Memory B cell (primary cell): ENCODE measurements at places on chromosomes 6 and 20.

- H3K4me1 ChIP-seq: no peaks in the 10 kb centered on the region
- no peak overlapping the region for H3K4me3 ChIP-seq
- H3K27ac ChIP-seq: no peak overlapping the region
- no peak for DNase-seq
Observed at GRCh38 chr6:167558246-167559177, 233.6 kb downstream of the TTLL2 start.

DNA sequence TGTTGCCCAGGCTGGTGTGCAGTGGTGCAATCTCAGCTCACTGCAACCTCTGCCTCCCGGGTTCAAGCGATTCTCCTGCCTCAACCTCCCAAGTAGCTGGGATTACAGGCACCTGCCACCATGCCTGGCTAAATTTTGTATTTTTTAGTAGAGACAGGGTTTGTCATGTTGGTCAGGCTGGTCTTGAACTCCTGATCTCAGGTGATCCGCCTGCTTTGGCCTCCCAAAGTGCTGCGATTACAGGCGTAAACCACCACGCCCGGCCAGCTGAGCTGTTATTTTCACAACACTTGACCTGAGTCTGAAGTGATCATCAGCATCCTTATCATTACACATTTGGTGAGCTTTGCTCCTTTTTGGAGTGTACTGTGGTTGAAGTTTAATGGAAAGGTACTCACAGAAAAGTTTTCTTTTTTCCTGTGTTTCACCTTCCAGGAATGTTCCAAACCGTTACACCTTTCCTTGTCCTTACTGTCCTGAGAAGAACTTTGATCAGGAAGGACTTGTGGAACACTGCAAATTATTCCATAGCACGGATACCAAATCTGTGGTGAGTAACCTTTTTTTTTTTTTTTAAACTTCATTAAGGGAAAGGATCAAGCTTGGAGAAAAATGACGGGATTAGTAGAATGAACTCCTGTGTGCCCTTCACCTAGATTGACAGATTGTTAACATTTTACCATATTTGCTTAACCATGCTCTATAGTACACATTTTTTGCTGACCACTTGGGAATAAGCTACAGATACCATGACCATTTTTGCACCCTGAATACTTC is 9.7 kb downstream of the RNF114 start:
- H3K27me3 ChIP-seq: no peaks in the 10 kb centered on the region
- peaks cover 34% of the 10 kb centered on the region for H3K36me3 ChIP-seq
- H3K4me1 ChIP-seq: peaks cover 7% of the 10 kb centered on the region
- H3K4me3 ChIP-seq: no peak overlapping the region

DNA sequence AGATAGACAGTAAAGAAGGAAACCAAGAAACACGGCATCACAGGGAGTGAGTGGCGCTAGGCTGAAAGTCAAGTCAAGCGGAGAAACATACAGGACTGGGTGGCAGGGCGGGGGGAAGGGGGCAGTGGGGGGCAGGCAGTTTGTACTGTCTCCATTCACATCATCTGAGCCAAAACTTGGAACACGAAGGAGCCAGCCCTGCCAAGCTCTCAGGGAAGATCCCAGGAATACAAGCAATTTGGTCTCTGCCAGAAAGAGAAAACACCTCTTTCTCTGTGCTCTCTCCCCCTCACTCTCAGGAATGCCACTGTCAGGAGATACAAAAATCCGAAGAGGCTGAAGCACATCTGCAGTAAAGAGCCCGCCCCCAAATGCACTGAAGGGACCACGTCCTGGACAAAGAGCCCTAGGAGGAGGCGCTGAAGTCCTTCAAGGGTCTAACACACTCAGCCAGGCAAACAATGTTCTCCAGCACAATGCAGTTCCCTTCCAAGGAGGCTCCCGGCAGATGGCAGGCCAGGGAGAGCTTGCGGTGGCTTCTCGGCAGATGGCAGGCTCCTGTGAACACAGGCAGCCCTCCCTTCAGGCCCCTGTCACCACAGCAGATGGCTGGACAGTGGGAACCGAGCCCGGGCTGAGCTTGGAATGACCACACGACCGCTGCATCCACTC is 90.0 kb downstream of the ATP9A start:
- H3K4me1 ChIP-seq: no peaks in the 10 kb centered on the region
- H3K27me3 ChIP-seq: peaks cover 13% of the 10 kb centered on the region
- H3K36me3 ChIP-seq: no peaks in the 10 kb centered on the region
- no peak for DNase-seq

DNA sequence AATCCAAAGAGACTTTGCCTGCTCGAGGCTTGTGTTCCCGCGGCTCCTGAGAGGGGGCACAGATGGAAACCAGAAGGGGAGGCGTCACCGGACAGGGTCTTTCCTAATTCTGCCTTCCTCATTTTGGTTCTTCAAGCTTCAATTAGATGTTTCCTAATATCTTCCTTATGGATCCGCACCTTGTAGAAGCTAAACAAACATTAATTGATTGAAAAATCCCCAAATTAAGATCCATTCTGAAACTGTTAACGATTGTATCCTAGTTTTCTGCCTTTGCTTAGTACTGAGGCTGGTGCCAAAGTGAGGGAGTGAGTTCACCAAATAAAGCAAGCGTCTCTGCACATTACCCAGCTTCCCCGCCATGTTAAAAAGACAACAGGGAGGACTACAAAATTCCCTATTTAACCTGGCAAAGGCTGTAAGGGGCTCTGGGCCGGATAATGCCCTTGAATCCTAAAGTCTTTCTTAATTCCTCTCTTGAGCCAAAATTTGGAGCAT is 123.2 kb downstream of the GPX5 start:
- peaks cover 4% of the 10 kb centered on the region for H3K4me1 ChIP-seq
- H3K27ac ChIP-seq: no peak overlapping the region
- DNase-seq: no peak
- peak overlapping the region; percentile 65 for H3K4me3 ChIP-seq
- no peaks in the 10 kb centered on the region for H3K36me3 ChIP-seq

DNA sequence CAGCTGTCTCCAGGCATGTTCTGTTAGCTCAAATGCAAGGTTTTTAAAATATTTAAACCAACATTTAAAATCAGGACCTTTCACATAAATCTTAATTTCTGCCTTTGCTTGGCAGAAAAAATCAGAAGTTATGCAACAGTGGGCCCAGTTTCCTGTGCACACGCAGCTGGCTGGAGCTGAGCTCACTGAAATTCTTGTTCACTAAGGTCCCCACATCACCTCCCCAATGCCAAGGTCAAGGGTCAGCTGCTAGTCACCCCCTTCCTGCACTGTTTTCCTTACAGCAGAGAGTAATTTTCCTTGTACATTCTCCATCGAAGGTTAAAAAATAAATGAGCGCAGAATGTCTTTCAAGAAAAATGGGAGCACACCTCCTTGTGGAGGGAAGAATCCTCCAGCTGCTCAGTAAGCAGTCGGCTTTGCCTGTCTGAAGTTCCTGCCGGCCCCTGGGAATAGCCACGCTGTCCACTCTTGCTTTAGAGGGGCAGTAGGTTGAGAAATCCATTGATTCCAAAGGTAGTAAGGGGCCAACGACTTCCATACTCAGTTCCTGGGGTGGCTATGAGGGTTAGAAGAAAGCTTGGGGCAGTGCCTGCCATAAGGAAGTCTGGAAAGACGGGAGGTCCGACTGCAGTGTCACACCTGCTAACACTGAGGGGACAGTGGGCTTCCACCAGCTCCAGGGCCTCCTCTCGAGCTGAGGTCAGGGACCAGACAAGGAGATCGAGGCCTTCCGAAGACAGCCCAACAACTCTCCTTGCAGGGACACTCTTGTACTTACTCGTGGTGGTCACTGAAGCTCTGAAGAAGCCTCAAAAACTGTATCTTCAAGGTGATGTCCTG is 56.8 kb downstream of the MYH7B start:
- H3K4me1 ChIP-seq: peaks cover 16% of the 10 kb centered on the region
- H3K27me3 ChIP-seq: no peaks in the 10 kb centered on the region
- H3K27ac ChIP-seq: no peak overlapping the region
- H3K36me3 ChIP-seq: peaks cover 31% of the 10 kb centered on the region

GRCh38 chr6:154847318-154847717 is 114.1 kb downstream of the SCAF8 start:
- no peaks in the 10 kb centered on the region for H3K27me3 ChIP-seq
- DNase-seq: no peak
- no peak overlapping the region for H3K4me3 ChIP-seq
- H3K27ac ChIP-seq: no peak overlapping the region

DNA sequence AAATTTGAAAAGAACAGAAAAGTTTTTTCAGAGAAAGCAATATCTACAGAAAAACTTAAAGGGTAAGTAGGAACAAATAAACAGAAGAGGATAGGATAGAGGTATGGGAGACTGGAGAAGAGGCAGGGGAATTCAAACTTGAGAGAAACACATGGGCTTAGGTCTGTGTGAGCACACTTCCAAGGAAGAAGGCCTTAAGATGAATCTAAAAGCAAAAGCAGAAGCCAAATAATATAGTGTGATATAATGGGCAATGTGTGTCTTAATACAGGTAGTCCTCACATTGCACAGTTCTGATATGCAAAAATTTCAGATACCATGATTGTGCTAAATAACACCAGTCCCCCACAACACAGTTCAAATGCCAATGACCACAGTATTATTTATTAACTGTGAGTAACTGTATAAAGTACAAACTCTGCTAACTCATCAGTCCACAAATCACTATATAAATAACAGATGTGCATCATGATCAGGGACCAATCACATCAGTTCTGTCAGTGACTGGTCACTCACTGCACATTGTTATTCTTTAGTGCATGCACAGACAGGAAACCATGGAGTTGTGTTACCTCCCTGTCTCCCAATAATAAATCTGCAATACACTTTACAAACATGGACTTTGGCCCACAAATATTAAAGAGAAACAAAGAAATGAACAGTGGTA is 18.6 kb downstream of the SNX14 start:
- H3K27ac ChIP-seq: no peak overlapping the region
- no peak overlapping the region for H3K4me3 ChIP-seq
- no peaks in the 10 kb centered on the region for H3K36me3 ChIP-seq

GRCh38 chr6:44851176-44851575 is 463.7 kb downstream of the CDC5L start:
- no peak overlapping the region for H3K4me3 ChIP-seq
- H3K36me3 ChIP-seq: peaks cover 4% of the 10 kb centered on the region
- H3K4me1 ChIP-seq: peaks cover 2% of the 10 kb centered on the region
- no peaks in the 10 kb centered on the region for H3K27me3 ChIP-seq

DNA sequence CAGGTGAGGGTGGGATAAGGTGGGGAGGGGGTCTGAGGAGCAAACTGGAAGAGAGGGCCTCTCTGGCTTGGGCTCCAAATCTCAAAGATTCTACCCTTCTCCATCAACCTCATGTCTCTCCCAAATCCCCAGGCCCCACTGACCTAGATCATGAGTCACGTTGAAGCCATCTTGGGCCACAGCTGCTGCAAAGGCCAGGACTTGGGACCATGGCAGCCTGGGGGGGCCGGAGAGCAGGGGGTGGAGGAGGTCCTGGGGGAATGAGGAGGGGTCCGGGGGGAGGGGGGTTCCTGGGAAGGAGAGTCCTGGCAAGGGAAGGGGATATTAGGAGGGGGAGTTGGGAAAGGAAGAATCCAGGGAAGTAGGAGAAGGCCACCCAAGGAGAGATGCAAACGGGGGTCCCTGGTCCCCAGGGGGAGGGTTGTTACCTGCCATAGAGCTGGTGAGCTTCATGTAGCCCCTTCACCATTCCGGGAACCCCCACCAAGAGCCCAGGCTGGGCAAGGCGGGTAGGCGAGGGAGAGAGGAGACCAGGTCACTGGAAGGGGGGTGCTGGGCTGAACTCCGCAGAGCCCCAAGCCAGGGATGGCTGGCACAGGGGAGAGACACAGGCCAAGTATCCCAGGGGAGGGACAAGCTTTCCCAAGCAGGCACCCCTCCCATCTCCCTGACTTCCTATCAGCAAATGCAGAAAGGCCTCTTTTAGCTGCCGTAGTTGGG is 12.7 kb downstream of the GGT7 start:
- DNase-seq: no peak
- no peaks in the 10 kb centered on the region for H3K27me3 ChIP-seq
- H3K36me3 ChIP-seq: peaks cover 19% of the 10 kb centered on the region

DNA sequence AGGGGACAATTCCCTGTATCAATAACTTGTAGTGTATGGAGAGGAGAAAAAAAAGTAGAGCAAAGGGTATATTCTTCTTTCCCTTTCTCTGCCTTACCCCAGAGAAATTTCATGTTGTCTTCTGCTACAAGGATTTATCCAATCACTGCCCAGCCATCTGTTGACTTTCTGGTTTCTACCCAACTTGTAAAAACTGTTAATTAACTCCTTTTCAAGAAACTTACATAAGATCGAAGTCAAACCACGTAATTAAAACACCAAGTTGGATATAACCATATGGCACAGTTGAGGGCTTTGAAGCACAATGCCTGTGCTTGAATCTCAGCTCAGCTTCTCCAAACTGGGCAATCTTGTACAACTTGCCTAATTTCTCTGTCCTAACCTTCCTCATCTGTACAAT is 99.5 kb downstream of the MAN1A1 start:
- no peaks in the 10 kb centered on the region for H3K4me1 ChIP-seq
- no peak overlapping the region for H3K4me3 ChIP-seq
- H3K36me3 ChIP-seq: peaks cover 10% of the 10 kb centered on the region
- DNase-seq: no peak

- DNase-seq: no peak
- no peak overlapping the region for H3K4me3 ChIP-seq
- H3K36me3 ChIP-seq: peaks cover 17% of the 10 kb centered on the region
- H3K27me3 ChIP-seq: no peaks in the 10 kb centered on the region
Observed at GRCh38 chr6:107717781-107718180, 106.3 kb downstream of the SCML4 start.

- DNase-seq: no peak
- H3K4me1 ChIP-seq: peaks cover 24% of the 10 kb centered on the region
Observed at GRCh38 chr20:32585011-32585585, at the start of gene NOL4L. TSS of gene NOL4L (minus strand) at chr20:32585333. CDS start at chr20:32584890, 443 bp downstream.

DNA sequence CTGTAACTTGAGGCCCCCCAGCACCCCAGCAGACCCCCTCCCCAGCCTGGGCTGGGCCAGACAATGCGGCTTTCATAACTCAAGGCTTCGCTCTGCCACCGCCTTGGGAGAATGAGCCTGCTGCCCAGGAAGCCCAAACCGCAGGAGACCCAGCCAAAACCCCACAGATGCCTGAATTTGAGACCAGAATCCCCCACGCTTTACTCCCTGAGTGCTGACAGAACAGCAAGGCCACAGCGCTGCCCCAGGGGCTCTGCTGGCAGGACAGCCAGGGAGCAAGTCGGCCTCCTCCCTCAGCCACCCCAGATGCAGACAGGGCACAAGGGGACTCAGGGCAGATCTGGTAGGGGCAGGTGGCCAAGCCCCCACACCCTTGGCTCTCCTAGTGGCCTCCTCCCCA is 2.2 kb downstream of the MDFI start:
- peaks cover 35% of the 10 kb centered on the region for H3K27me3 ChIP-seq
- no peak overlapping the region for H3K27ac ChIP-seq
- no peaks in the 10 kb centered on the region for H3K36me3 ChIP-seq
- no peak overlapping the region for H3K4me3 ChIP-seq
- DNase-seq: no peak

DNA sequence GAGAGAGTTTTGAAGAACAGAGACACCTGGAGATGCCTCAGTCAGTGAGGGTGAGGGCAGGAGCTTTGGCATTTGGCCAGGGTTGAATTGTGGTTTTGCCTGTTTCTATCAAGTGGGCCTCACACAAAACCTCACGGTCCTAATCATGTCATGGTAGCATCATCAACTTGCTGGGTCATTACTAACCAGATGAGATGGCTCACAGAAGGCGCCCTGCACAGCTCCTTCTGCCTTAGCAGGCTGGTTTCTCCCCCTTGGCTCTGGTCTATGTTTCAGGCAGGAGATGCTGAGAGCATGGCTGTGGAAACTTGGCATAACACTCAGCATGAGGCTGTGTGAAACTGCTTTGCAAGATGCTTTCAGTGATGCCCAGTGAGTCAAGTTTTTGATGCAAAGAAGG is 99.3 kb downstream of the LRRC1 start:
- H3K27me3 ChIP-seq: no peaks in the 10 kb centered on the region
- H3K4me1 ChIP-seq: peaks cover 3% of the 10 kb centered on the region
- DNase-seq: no peak
- H3K4me3 ChIP-seq: no peak overlapping the region
- no peak overlapping the region for H3K27ac ChIP-seq
